Heart right ventricle (tissue), 16 donors: ENCODE measurements at places on chromosomes 11 and 22. TPM values are rescaled to one million over a fixed set of nuclear protein-coding genes. Genes with fewer than 3 reads are reported as not detected.

The MYO18B gene
- polyA plus RNA-seq: 111 TPM

DNA sequence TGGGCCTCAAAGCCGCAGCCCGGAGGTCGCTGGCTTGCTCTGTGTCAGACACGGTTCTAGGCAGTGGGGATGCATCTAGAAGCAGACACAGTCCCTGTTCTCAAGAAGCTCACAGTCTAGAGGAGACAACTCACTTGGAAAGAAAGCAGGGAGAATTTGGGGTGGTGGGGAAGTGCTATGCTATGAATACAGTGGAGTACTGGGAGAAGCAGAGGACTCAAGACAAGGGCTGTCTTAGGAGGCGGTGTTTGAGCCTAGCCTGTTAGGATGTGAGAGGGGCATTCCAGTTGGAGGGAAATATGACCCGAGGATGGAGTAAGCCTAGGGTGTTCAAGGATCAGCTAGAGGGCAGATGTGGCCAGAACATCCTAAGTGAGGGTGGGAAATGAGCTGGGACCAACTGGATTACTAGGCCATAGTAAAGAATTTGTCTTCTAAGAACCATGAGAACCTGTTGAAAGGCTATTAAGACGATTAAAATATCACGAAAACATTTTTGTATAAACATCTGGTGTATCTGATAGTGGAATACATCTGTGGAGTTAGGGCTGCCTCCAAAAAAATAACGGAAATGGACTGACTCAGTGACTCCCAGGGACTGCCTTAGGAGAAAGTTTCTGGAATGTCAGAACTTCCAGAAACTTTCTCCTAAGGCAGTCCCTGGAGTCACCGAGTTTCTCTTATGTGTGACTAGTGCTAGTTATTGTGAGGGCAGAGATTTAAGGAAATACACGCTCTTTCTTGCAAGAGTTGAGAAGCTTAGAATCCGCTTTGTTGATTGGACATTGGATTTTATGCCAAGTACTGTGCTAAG lies 1.1 kb upstream of the PITPNB start:
- H3K27me3 ChIP-seq: no peaks in the 10 kb centered on the region
- H3K4me3 ChIP-seq: peak overlapping the region; percentile 84
- H3K4me1 ChIP-seq: peaks cover 37% of the 10 kb centered on the region

DNA sequence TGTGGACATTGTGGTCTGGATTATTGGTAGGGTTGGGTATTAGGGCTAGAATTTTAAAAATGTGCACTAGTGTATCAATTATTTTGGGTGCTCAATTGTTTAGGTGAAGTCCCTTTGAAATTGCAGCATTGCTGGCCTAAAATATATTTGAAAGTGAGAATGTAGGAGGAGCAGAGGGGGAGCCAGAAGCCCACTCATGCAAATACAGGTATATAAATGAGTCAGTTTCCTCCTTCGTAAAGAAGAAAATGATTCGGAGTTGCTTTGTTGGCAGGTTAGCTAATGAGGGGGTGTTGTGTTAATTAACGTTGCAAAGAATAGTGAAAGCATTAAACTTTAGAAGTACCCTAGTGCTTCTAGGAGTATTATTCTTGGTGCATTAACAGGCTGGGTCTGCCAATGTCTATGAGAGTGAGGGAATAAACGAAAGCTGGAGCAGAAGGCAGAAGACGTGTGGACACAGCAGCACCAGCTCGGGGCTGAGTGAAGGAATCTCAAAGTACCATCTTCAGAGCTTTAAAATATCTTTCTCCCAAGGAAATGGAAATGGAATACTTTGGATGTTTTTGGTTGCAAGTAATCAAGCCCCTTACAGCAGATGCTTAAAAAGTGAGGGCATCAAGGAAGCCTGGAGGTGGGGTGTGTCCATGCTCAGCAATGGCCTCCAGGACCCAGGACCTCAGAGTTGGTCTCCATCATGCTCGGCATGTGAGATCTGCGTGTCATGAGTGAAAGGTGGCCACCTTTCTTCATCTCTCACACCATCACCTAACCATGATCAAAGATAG lies 522.9 kb downstream of the NTM start:
- H3K4me1 ChIP-seq: peaks cover 7% of the 10 kb centered on the region
- no peak for DNase-seq
- no peaks in the 10 kb centered on the region for H3K36me3 ChIP-seq
- no peak overlapping the region for H3K4me3 ChIP-seq

DNA sequence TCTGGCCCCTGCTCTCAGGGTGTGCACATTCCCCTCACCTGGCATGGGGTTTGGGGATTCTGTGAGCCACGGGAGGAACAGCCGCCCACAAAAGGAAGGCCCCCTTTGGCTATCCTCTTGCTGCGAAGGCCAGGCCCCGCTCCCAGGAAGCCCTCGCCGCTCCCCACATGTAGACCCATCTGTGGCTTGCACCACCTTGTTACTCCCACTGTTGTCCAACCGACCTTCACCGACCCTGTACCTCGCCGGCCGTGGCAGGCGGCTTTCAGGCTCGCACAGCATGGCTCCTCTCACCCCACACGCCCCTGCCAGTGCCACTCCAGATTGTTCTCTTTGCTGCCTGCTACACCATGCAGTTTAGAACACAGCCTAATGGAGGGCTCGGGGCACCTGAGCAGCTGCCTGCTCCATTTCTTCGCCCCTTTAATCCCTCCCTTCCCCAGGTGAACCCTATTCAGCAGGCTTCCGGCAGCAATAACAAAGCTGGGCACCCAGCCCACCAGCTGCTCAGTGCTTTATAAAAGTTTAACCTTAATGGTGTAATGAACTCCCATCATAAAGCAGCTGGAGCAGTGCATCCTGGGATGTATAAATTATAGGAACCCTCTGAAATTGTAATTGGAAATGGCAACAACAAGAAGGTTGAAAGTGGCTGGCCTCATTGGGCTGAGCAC lies 10.7 kb downstream of the DAGLA start:
- no peaks in the 10 kb centered on the region for H3K27me3 ChIP-seq
- no peak overlapping the region for H3K27ac ChIP-seq
- H3K36me3 ChIP-seq: no peaks in the 10 kb centered on the region
- peaks cover 14% of the 10 kb centered on the region for H3K4me1 ChIP-seq
- DNase-seq: no peak

DNA sequence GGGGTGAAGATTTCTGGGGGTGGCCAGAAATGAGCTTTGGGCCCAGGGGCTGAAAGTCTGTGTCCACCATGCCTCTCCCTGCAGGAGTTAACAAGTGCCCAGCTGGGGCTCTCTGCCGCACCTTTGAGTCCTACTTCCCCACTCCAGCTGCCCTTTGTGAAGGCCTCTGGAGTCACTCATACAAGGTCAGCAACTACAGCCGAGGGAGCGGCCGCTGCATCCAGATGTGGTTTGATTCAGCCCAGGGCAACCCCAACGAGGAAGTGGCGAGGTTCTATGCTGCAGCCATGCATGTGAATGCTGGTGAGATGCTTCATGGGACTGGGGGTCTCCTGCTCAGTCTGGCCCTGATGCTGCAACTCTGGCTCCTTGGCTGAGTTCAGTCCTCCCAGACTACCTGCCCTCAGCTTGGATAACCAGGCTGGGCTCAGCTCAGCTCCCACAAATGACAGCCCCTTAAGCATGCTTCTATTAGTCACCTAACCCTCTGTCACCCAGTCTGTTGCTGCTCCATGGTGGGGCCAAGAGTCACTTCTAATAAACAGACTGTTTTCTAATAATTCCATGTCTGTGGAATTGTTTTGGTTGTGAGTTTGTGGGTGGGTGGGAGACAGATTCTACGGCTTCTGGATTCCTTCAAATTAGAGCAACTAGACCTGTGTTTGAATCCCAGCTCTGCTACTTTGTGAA lies 3.0 kb upstream of the INPPL1 start:
- peaks cover 19% of the 10 kb centered on the region for H3K4me1 ChIP-seq
- DNase-seq: no peak
- no peaks in the 10 kb centered on the region for H3K36me3 ChIP-seq
- no peak overlapping the region for H3K27ac ChIP-seq
- no peak overlapping the region for H3K4me3 ChIP-seq

- no peaks in the 10 kb centered on the region for H3K27me3 ChIP-seq
- no peaks in the 10 kb centered on the region for H3K4me1 ChIP-seq
- H3K4me3 ChIP-seq: no peak overlapping the region
- DNase-seq: no peak
- H3K27ac ChIP-seq: no peak overlapping the region
Measured at GRCh38 chr11:45907911-45908370, 870 bp upstream of the FREY1 start.

DNA sequence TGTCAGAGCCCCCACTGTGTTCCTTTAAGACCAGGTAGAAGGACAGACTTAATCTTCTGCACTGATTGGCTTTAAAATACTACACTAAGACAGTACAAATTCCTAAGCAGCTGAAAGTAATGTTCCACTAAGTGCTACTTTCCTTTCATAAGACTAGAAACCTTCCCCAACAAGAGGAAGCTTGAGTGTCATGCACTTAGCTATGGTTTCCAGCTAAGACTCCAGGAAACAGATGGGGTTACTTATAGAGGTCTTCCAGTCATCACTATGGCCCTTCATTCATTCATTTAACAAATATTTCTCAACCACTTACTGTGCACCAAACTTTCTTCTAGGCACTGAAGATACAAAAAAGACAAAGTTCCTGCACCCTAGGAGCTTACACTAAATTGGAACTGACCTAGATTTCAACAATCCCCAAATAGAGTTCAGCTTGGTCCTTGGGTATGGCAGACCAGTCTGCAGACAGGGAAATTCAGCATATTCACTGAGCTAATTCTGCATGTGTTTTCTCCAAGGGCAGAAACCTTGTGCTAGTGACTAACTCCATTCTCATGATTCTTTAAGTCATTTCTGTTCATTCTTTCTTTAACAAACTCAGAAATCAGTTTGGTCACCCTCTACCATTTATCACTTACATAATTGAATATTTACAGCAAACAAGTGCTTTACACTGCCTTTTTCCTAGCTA lies 178.4 kb upstream of the MTNR1B start:
- no peaks in the 10 kb centered on the region for H3K36me3 ChIP-seq
- DNase-seq: no peak
- H3K4me1 ChIP-seq: no peaks in the 10 kb centered on the region
- H3K4me3 ChIP-seq: no peak overlapping the region
- H3K27me3 ChIP-seq: no peaks in the 10 kb centered on the region

DNA sequence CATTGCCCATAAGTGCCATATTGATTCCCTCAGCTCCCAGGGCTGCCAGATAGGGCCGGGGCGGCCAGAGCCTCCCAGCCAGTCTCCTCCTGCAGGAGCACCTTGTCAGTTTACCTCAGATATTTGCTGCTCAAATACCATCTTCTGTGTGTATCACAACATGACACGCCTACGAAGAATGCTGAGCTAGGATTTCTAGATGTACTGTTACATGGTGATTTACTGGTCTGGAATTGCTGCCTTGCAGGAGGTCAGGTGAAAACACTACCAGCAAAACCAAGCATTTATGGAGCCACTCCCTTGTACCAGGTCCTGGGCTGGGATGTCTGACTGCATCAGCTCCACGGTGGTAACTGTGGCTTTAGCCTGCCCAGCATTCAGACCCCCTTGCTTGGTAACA lies 11.8 kb downstream of the MICAL3 start:
- no peaks in the 10 kb centered on the region for H3K27me3 ChIP-seq
- no peak overlapping the region for H3K27ac ChIP-seq
- H3K36me3 ChIP-seq: no peaks in the 10 kb centered on the region
- no peak for DNase-seq
- H3K4me1 ChIP-seq: peaks cover 9% of the 10 kb centered on the region
- H3K4me3 ChIP-seq: no peak overlapping the region

DNA sequence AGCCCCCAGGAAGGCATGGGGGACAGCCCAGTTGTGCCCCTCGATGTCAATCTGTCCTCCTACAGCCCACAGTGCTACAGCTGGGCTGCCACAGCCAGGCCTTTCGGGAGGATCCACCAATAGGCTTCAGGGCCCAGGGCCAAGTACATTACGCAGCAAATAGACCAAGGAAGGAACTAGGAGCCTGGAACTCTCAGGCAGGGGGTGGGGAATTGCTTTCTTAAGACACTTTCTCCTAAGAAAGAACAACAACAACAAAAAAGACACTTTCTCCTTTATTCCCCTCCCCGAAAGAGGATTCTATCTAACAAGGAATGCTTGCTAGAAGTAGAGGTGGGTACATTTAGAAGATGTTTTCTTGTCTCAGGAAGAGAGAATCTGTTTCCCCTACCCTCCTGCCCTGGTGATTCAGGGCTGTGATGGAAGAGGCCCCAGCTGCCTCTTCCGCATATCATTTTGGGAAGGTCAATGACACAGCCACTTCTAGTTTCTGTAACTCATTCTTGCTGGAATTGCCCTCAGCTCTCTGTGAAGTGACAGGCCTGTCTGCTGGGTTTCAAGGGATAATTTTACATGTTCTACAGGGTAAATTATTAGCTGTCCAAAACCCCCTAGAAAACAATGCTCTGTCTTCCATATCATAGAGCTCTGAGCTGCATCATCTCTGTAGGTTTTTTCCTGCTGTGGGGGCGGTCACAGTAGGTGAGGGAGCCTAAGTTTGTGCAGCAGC lies 6.0 kb upstream of the MALAT1 start:
- no peaks in the 10 kb centered on the region for H3K36me3 ChIP-seq
- peak overlapping the region; percentile 2 for H3K4me3 ChIP-seq
- peak overlapping the region; percentile 99 for H3K27ac ChIP-seq
- peaks cover 88% of the 10 kb centered on the region for H3K4me1 ChIP-seq
- DNase-seq: peak; percentile 92

DNA sequence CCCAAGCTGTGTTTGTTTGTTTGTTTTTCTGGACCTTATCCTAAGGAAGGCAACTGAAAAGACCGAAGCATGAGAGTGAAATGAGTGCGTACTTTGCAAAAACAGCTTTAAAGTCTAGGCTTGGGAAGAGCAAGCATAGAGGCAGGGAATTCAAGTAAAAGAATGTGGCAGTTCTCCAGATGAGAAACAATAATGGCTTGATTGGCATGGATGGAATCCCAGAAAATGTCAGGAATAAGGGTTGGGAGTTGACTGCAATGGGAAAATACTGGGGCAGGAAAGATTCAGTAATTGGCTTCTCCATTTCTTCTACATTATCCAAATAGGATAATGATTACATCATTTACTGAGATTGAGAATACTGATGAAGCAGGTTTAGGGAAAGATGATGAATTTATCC lies 17.5 kb downstream of the SAAL1 start:
- peaks cover 44% of the 10 kb centered on the region for H3K36me3 ChIP-seq
- H3K4me3 ChIP-seq: no peak overlapping the region
- no peaks in the 10 kb centered on the region for H3K4me1 ChIP-seq
- DNase-seq: no peak

- DNase-seq: no peak
- no peaks in the 10 kb centered on the region for H3K36me3 ChIP-seq
- H3K4me3 ChIP-seq: no peak overlapping the region
- H3K27ac ChIP-seq: no peak overlapping the region
Measured at GRCh38 chr11:64710418-64711137, 12.4 kb downstream of the NRXN2 start.

DNA sequence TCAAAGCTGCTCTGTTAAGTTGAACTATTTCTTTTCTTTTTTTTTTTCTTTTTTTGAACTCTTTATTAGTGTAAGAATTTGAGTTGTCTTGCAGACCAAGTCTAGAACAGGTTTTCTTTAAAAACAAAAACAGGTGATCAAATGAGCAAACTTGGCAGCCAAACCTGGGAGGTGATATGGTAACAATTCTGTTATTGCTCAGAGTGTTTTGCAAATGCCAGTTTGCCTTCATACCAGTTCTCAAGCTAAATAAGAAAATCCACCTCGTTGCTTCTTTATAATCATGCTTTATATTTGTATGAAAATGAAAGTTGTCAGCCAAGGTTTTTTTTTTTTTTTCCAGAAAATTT lies 76.9 kb downstream of the DEPDC5 start:
- peaks cover 79% of the 10 kb centered on the region for H3K36me3 ChIP-seq
- H3K4me3 ChIP-seq: no peak overlapping the region
- H3K27ac ChIP-seq: no peak overlapping the region
- H3K27me3 ChIP-seq: no peaks in the 10 kb centered on the region
- peaks cover 3% of the 10 kb centered on the region for H3K4me1 ChIP-seq

GRCh38 chr11:22555881-22556280 lies 69.7 kb downstream of the FANCF start:
- H3K36me3 ChIP-seq: no peaks in the 10 kb centered on the region
- H3K27me3 ChIP-seq: no peaks in the 10 kb centered on the region
- no peak overlapping the region for H3K27ac ChIP-seq
- no peak overlapping the region for H3K4me3 ChIP-seq
